Stimulated activated CD4-positive, alpha-beta T cell treated with anti-CD3 and anti-CD28 coated beads, TNF-alpha, amount 100 ng/mL, for 4 hours (primary cell): ENCODE measurements at places on chromosomes 2 and 18.

GRCh38 chr18:48966523-48966922 lies 15.8 kb upstream of the SMAD7 start:
- DNase-seq: no peak

DNA sequence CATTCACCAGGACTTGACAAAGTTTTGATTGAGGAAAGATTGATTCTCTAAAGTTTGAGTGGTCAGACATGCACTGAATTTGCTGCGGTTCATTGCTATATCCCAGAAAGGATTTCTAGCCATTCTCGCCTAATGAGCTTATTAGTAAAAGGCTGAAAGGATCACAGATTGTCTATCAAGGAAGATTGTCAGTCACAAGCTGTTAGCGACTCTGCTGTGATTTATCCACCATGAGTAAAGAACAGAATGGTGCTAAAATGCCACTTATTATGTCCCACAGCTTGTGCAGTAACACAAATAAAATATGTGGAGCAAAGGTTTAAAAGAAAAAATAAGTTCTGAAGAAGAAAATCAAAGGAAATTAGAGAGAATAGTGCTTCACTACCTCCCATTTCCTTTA lies 701.2 kb upstream of the CDH7 start:
- DNase-seq: no peak

GRCh38 chr2:184322615-184323014 lies 275.7 kb upstream of the ZNF804A start:
- DNase-seq: no peak

- DNase-seq: no peak
Observed at GRCh38 chr2:33207151-33207740, 260.5 kb downstream of the LTBP1 start.

- no peak for DNase-seq
Observed at GRCh38 chr18:67577386-67577785, 60.9 kb upstream of the DSEL start.

GRCh38 chr2:170247882-170248393 lies 70.0 kb downstream of the MYO3B start:
- DNase-seq: no peak
